ENCODE measurements at places on chromosomes 5 and 9. TPM values are rescaled to one million over a fixed set of nuclear protein-coding genes. Genes with fewer than 3 reads are reported as not detected.

F2RL1 gene
- 2.9 TPM for total RNA-seq

GLIPR2 gene
- total RNA-seq: 8.0 TPM

DENND4C gene
- 9.0 TPM for total RNA-seq

MEIKIN gene
- 1.9 TPM for total RNA-seq

LRRTM2 gene
- total RNA-seq: not detected

CBY3 gene
- total RNA-seq: not detected

MARVELD2 gene
- total RNA-seq: 0.64 TPM

CD274 gene
- total RNA-seq: 14.2 TPM

DMGDH gene
- 0.93 TPM for total RNA-seq

TEX48 gene
- total RNA-seq: not detected

OBP2B gene
- total RNA-seq: not detected

CDC26 gene
- total RNA-seq: 38.1 TPM

PTGER4 gene
- 83.8 TPM for total RNA-seq

DNA sequence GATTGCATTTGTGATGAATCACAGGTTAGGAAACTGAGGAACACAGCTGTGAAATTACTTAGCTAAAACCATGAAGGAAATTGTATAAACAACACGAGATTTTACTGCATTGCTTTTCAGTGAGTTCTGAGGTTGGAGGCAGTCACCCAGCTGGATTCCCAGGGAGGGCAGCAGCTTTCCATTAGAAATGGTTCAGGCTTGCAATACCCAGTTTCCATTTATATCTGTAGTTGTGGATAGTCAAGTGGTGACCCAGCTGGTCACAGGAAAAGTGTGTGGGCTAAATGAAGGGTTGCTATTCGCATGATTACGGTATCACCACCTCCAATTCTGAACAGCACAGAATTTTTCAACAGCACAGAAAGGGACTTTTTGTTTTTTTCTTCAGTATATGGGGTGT is 34.3 kb upstream of the SPATA31D4 start:
- H3K36me3 ChIP-seq: no peaks in the 10 kb centered on the region
- no peak overlapping the region for H3K4me3 ChIP-seq
- H3K27me3 ChIP-seq: no peaks in the 10 kb centered on the region

DNA sequence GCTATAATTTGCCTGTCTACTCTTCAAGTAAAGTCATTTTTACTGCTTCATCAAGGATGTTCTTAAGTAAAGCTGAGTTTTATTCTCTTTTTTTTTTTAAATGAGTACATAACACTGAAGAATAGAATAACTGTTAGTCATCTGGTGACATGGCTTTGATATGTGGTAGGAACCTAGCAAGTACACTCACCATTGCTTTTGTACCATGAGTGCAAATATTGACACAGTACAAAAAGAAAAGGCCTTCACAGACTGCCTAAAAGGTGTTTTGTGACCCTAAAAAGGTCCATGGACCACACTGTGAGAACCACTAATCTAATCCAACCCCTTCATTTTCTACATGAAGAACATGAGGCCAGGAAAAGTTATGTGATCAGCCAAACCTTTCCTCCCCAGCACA is 55.0 kb downstream of the ECPAS start:
- H3K4me1 ChIP-seq: peaks cover 9% of the 10 kb centered on the region
- no peak overlapping the region for H3K27ac ChIP-seq
- no peak for DNase-seq
- peaks cover 46% of the 10 kb centered on the region for H3K36me3 ChIP-seq
- H3K27me3 ChIP-seq: no peaks in the 10 kb centered on the region
- H3K4me3 ChIP-seq: no peak overlapping the region

GRCh38 chr5:179393078-179393477 is 47.8 kb upstream of the ADAMTS2 start:
- no peak for DNase-seq
- no peak overlapping the region for H3K27ac ChIP-seq
- no peaks in the 10 kb centered on the region for H3K36me3 ChIP-seq
- H3K4me1 ChIP-seq: no peaks in the 10 kb centered on the region
- H3K27me3 ChIP-seq: peaks cover 5% of the 10 kb centered on the region

DNA sequence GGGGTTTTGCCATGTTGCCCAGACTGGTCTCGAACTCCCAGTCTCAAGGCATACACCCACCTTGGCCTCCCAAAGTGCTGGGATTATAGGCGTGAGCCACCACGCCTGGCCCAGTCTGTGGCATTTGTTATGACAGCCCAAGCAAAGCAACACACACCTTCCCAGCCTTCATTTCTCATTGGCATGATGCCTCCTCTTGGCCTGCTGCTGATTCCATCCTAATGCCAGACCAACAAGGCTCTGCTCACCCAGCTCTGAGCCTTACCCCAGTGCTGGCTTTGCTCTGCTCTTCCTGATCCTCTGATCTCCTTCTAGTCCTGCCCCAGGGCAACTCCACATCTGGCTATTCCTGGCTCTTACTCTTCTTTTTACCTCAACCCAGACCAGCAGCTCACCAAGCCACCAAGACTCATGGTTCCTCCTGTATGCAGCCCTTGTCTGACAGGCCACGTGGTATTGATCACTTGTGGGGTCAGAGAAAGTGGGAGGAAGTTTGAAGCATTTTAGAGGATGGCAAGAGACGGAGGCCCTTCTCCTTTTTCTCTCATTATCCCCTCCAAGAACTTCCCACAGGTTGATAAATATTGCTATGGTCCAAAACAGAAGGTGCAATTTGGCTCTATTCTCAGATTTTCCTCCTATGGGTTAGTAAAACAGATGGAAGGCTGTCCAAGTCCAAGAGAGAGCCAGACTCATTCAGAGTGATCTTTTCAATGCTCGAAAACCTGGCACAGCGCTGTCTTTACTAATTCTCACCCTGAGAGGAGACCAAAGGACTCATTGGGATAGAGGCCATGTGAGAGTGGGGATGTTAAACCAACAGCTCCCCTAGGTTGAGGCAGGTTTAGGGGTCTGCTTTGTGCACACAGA is 958 bp downstream of the CD180 start:
- DNase-seq: no peak
- peaks cover 2% of the 10 kb centered on the region for H3K36me3 ChIP-seq
- no peak overlapping the region for H3K27ac ChIP-seq

- H3K27me3 ChIP-seq: no peaks in the 10 kb centered on the region
- peaks cover 2% of the 10 kb centered on the region for H3K36me3 ChIP-seq
- no peak overlapping the region for H3K4me3 ChIP-seq
- H3K27ac ChIP-seq: no peak overlapping the region
Observed at GRCh38 chr5:6308683-6309082, 69.7 kb downstream of the MED10 start.

DNA sequence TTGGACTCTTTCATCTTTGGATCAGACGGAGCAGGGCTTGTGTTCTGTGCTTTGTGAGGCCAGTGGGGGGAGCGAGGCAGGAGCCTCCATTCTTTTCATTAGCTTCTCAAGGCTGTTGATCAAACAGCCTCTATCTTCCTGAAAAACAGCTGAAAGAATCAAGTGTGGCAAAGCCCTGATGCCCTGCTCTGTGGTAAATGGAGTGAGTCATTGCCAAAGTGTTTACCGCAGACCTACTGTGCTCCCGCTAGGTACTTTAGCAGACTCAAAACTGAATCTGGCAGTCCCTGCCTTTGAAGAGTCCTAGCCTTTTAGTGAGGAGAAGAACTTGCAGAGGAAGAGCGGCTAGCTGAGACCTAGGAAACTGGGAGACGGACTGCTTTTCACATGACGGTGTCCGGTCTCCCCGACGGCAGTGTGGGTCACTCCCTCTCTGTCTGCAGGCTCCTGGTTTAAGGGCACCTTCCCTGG is 3.3 kb downstream of the ANKRD33B start:
- H3K4me3 ChIP-seq: no peak overlapping the region
- DNase-seq: no peak
- H3K27me3 ChIP-seq: peaks cover 9% of the 10 kb centered on the region
- no peaks in the 10 kb centered on the region for H3K36me3 ChIP-seq
- peaks cover 15% of the 10 kb centered on the region for H3K4me1 ChIP-seq

- no peaks in the 10 kb centered on the region for H3K4me1 ChIP-seq
- no peaks in the 10 kb centered on the region for H3K36me3 ChIP-seq
- no peak for DNase-seq
- H3K27me3 ChIP-seq: no peaks in the 10 kb centered on the region
Observed at GRCh38 chr9:29449306-29449705, 1876.0 kb upstream of the C9orf72 start.

DNA sequence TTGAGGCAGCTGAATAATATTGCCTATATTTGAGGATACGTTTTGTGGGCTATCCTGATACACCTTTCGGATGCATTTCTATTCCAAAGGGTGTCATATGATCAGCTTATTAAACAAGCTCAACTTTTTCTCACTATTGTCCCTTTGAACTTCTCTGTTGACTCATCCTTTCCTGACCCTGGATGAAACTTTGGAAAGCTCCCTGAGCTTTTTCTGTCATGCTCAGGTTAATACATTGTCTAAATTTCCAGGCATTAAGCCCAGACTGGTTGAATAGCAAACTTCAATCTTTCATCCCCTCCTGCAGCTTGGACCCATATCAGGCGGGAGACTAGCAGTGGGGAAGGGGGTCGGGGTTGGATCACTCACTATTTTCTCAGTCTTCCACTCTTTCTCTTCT is 104.9 kb upstream of the PTPN3 start:
- H3K36me3 ChIP-seq: no peaks in the 10 kb centered on the region
- peaks cover 2% of the 10 kb centered on the region for H3K27me3 ChIP-seq
- H3K4me3 ChIP-seq: no peak overlapping the region
- H3K4me1 ChIP-seq: no peaks in the 10 kb centered on the region

DNA sequence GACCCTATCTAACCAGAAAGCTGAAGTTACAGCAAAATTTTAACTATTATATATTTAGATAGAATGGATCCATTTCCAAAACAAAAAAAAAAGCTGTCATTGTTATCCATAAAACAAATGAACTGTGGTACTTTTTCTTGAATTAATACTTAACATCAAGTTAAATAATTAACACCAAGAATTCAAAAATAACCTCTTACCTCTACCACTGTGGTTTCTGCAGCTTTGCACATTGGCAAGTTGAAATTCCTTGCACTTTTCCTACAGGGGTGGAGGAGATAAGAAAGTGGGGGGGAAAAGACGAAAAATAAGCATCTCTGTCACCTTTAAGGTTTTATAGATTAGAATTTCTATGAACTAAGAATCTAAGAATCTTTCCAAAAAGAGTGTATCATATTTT is 30.0 kb downstream of the OXCT1 start:
- peaks cover 31% of the 10 kb centered on the region for H3K36me3 ChIP-seq
- peaks cover 28% of the 10 kb centered on the region for H3K4me1 ChIP-seq
- no peak overlapping the region for H3K4me3 ChIP-seq
- H3K27ac ChIP-seq: no peak overlapping the region
- no peaks in the 10 kb centered on the region for H3K27me3 ChIP-seq

GRCh38 chr5:171762021-171762608 is 23.5 kb upstream of the SMIM23 start:
- no peak for DNase-seq
- H3K4me3 ChIP-seq: no peak overlapping the region
- peaks cover 9% of the 10 kb centered on the region for H3K4me1 ChIP-seq
- peaks cover 13% of the 10 kb centered on the region for H3K27me3 ChIP-seq
- H3K36me3 ChIP-seq: no peaks in the 10 kb centered on the region

DNA sequence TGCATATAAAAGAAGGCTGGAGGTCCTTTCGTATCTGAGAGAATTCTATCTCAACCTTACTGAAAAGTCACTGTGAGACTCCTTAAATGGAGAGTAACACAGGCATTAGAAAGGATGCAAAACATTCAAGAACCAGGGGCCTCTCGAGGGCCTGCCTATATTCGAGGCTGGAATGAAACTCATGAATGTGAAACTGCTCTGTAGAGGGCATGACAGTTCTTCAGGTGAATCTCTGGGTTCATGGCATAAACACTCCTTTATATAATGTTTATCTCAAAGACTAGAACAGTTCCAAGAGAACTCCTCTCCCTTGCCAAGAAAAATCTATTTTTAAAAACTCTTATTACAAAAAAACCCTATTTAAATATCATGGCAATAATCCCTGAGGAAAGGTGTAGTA is 113.9 kb downstream of the SEC61B start:
- no peaks in the 10 kb centered on the region for H3K36me3 ChIP-seq
- peaks cover 3% of the 10 kb centered on the region for H3K27me3 ChIP-seq
- H3K4me3 ChIP-seq: no peak overlapping the region
- no peak for DNase-seq

- peaks cover 18% of the 10 kb centered on the region for H3K4me1 ChIP-seq
- H3K27ac ChIP-seq: no peak overlapping the region
- peaks cover 23% of the 10 kb centered on the region for H3K36me3 ChIP-seq
Observed at GRCh38 chr9:34037626-34038025, 11.1 kb downstream of the UBAP2 start.

DNA sequence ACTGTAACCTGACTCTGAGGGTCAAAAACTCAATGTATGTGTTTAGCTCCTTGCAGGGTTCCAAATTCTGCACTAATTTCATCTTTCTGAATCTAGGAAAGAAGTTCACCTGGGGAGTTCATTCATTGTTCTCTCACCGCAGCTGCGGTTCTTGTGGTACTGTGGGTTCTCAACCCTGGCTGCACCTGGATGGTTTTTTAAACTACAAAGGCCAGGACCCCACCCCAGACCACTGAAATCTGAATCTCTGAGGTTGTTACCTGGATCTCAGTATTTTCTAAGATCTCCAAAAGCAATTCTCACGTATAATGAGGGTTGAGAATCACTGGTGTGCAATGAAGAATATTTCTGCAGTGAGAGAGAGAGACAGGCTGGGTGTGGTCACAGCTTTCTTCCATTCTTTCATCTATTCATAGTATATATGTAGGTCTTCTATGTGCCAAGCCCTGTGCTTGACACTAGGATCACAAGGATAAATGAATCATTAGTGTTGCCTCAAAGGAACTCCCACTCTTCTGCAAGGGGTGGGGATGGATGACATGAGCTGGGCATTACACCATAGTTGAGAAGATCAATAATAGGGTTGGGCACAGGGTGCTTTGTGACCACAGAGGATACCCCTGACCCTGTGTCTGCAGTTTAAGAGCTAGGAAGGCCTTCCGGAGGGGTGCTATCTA is 109.8 kb downstream of the GALNT10 start:
- no peak overlapping the region for H3K27ac ChIP-seq
- DNase-seq: no peak
- no peaks in the 10 kb centered on the region for H3K4me1 ChIP-seq
- H3K36me3 ChIP-seq: peaks cover 55% of the 10 kb centered on the region
- no peaks in the 10 kb centered on the region for H3K27me3 ChIP-seq

DNA sequence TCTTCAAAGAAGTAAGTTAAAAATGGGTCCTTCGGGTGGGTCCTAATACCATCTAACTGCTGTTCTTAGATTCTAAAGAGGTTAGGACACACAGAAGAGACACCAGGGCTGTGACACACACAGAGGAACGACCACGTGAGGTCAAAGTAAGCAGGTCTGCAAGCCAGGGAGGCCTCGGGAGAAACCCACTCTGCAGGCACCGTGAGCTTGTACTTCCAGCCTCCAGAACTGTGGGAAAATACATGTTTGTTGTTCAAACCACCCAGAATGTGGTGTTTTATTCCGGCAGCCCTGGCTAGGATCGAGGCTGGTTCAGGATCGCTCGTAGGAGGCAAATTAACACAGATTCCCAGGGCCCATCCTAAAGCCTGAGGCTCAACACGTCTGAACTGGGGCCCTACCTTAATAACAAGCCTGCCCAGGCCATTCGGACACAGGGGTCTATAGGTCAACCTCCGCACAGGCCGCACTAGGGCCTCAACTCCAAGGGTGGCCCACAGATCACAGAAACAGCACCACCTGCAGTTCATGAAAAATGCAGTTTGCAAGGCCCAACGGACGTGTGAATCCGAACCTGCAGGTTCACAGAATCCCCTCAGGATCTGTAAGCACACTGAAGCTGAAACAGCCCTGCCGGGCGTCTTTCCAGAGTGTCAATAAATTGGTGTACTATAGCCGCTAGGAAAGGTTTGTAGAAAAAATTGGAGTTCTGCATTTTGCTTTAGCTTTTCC is 7.1 kb downstream of the MED10 start:
- no peak overlapping the region for H3K27ac ChIP-seq
- no peak overlapping the region for H3K4me3 ChIP-seq
- H3K4me1 ChIP-seq: peaks cover 18% of the 10 kb centered on the region
- peaks cover 60% of the 10 kb centered on the region for H3K36me3 ChIP-seq
- DNase-seq: no peak

GRCh38 chr5:7910738-7911428 is 41.9 kb downstream of the MTRR start:
- no peak for DNase-seq
- no peak overlapping the region for H3K27ac ChIP-seq
- peaks cover 52% of the 10 kb centered on the region for H3K36me3 ChIP-seq
- H3K27me3 ChIP-seq: peaks cover 4% of the 10 kb centered on the region
